Activated T-cell treated with anti-CD3 and anti-CD28 coated beads, Interleukin-2, amount 50 U/mL, for 72 hours (primary cell): ENCODE measurements at places on chromosomes 5 and 9. TPM values are rescaled to one million over a fixed set of nuclear protein-coding genes. Genes with fewer than 3 reads are reported as not detected.
A peak's percentile ranks its signal among the peaks of the same experiment; 100 is the strongest.

GRCh38 chr5:12623408-12623807 lies 719.2 kb upstream of the CTNND2 start:
- no peak for DNase-seq

- H3K4me3 ChIP-seq = no peak overlapping the region
- H3K4me1 ChIP-seq = no peaks in the 10 kb centered on the region
- H3K27me3 ChIP-seq = no peaks in the 10 kb centered on the region
- no peak for DNase-seq
These were observed 91.9 kb upstream of the PAPPA start for GRCh38 chr9:116061546-116062205.

- H3K4me3 ChIP-seq = no peak overlapping the region
- H3K36me3 ChIP-seq = no peaks in the 10 kb centered on the region
- H3K27me3 ChIP-seq = no peaks in the 10 kb centered on the region
- no peak for DNase-seq
- H3K27ac ChIP-seq = no peak overlapping the region
These were observed 497.6 kb upstream of the CD180 start for GRCh38 chr5:67693956-67694809.

- peak overlapping the region; percentile 82 for H3K27ac ChIP-seq
- H3K4me1 ChIP-seq = peaks cover 27% of the 10 kb centered on the region
- H3K36me3 ChIP-seq = no peaks in the 10 kb centered on the region
These were observed 480 bp upstream of the PRDM12 start for GRCh38 chr9:130663977-130664250.

DNA sequence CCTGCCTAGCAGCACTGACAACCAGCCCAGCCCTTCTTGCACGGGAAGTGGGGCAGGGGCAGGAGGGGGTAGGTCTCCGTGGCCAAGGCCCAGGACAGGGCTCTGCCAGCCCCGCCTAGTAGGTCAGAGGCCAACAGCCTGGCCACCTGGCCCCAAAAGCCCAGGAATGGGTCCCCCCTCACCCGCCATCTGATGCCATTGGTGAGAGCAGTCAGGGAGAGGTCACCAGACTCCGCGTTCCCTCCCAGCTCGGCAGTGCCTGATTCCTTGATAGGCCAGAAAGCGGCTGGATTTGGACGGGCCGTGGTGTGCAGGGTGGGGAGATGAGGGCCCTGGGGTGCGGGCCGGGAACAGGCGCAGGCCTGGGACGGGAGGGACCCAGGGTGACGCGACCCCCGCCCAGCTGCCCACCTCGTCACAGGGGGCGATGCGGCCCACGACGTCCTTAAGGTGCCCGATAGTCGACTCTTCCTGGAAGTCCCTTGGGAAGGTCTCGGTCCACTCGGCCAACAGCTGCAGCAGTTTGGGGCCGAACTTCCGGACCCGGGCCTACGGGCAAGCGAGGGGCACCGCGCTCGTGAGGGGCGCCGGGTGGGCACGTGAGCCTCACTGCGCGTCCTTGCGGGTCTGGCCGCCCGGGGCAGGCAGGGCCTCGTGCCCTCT lies 64.5 kb upstream of the RNF130 start:
- no peak for DNase-seq
- H3K4me3 ChIP-seq = no peak overlapping the region
- H3K27me3 ChIP-seq = no peaks in the 10 kb centered on the region

DDX46 gene
- 81.9 TPM for total RNA-seq
